ENCODE measurements at places on chromosomes 4 and X. TPM values are rescaled to one million over a fixed set of nuclear protein-coding genes. Genes with fewer than 3 reads are reported as not detected.

The ZNF630 gene
- 1.2 TPM for total RNA-seq

The GAGE12E gene
- not detected for total RNA-seq

The NMU gene
- not detected for total RNA-seq

The NWD2 gene
- total RNA-seq: not detected

The SULT1E1 gene
- total RNA-seq: 10.7 TPM

The PPBP gene
- total RNA-seq: not detected

The LRIT3 gene
- 0.03 TPM for total RNA-seq

The GNRHR gene
- not detected for total RNA-seq

The THAP9 gene
- total RNA-seq: 4.2 TPM

The PCGF3 gene
- total RNA-seq: 62.2 TPM

The CT45A3 gene
- not detected for total RNA-seq

The GC gene
- total RNA-seq: not detected

The TLR10 gene
- not detected for total RNA-seq

The GAGE12F gene
- not detected for total RNA-seq

Data from smooth muscle cell of the pulmonary artery (primary cell).